Activated CD4-positive, alpha-beta memory T cell treated with anti-CD3 and anti-CD28 coated beads, Interleukin-2, amount 10 ng/mL, durations not matched to agents 7 days and 5 days (primary cell): ENCODE measurements at places on chromosomes 3 and 15. TPM values are rescaled to one million over a fixed set of nuclear protein-coding genes. Genes with fewer than 3 reads are reported as not detected.

DNA sequence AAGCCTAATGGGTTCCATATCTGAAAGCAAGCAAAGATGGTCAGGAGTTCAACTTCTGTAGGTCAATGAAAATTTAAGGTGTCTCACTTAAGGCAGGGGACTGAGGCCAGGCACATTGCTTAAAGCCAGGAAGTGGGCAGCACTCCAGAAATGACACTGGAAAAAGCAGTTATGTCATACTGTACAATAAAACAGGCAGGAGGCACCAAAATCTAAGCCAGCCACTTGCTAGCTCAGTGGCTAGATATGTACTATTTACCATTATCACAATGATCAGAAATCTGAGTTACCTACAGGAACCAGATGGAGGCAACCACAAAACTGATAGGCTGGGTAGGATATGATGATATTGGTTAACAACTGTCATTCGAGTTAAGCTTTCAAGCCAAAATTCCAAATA is 57.3 kb downstream of the FRMD5 start:
- no peaks in the 10 kb centered on the region for H3K4me1 ChIP-seq
- H3K27ac ChIP-seq, result no peak overlapping the region
- H3K4me3 ChIP-seq, result no peak overlapping the region

The CLRN1 gene
- not detected for total RNA-seq

- H3K36me3 ChIP-seq, result peaks cover 29% of the 10 kb centered on the region
- no peak overlapping the region for H3K4me3 ChIP-seq
- no peak overlapping the region for H3K27ac ChIP-seq
Measured at GRCh38 chr15:63530752-63531299, 26.4 kb downstream of the USP3 start.

The MESP1 gene
- 3.2 TPM for total RNA-seq

GRCh38 chr3:149373235-149374125 is 4.0 kb downstream of the TM4SF1 start:
- H3K27ac ChIP-seq, result no peak overlapping the region
- no peaks in the 10 kb centered on the region for H3K36me3 ChIP-seq
- DNase-seq, result no peak
- no peaks in the 10 kb centered on the region for H3K4me1 ChIP-seq
- H3K4me3 ChIP-seq, result no peak overlapping the region
- H3K27me3 ChIP-seq, result peaks cover 14% of the 10 kb centered on the region

DNA sequence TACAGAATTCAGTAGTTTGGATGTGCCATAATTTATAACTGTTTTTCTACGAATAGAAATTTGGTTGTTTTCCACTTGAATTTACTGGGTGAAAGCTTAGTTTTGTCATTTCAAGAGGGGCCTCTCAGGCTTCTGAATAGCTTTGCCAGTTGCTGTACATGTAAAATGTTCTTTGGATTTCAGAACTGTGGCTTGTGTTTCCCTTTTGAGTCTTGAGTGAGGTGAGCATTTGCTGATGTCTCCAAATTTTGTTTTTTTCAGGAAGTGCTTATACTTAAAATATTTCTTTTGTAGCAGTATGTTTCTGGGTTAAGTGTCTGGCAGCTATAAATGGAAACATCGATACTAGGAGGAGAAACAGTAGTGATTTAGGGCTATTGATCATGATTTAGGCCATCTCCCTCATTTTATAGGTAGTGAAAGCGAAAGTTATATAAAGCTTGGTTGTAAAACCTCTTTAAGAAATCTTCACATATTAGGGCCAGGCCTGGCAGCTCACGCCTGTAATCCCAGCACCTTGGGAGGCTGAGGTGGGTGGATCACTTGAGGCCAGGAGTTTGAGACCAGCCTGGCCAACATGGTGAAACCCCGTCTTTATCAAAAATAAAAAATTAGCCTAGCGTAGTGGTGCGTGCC is 9.2 kb upstream of the TRAK1 start:
- H3K4me1 ChIP-seq, result peaks cover 61% of the 10 kb centered on the region
- peak overlapping the region; percentile 75 for H3K27ac ChIP-seq
- DNase-seq, result no peak
- H3K4me3 ChIP-seq, result peak overlapping the region; percentile 51

The KLHDC8B gene
- total RNA-seq, result 1.4 TPM

DNA sequence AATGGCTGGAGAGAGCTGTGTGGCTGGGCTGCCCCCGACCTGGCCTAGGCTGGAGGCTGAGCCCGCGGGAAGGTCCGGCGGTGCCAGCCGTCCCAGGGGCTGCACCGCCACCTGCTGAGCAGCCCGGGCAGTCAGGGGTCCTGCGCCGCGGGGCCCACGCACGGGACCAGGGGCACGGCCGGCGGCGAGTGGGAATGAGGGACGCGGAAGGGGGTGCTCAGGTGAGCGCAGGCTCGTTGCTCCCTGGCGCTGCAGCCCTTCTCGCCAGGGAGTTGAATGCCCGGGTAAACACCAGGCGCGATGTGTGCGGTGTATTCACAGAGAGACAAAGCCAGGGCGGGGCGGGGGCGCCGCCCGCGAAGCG is 666 bp upstream of the SEMA3F start:
- peak overlapping the region; percentile 67 for H3K4me3 ChIP-seq
- H3K27ac ChIP-seq, result no peak overlapping the region
- DNase-seq, result no peak
- H3K27me3 ChIP-seq, result peaks cover 42% of the 10 kb centered on the region

DNA sequence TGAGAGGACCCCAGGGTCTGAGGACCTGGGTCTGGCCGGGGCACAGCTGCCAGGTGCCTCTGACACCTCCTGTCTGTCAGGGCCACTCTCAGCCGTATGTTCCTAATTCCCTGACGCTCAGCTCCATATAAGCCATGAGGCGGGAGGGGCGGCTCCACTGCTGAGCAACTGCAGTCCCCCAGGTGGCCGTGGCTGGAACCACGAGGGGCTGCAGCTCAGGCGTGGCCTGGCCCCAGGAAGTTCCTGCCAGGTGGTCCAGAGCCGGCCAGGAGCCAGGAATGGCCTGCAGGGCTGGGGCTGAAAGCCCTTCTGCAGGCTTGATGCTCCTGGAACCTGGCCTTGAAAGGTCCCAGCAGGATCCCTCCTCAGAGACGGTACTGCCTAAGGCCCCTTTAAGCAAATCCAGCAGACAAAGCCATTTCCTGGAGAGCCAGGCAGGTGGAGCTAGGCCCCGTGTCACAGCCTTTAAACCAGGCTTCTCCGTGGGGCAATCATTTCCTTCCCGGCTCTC is 118.0 kb downstream of the CHSY1 start:
- no peak for DNase-seq
- peaks cover 42% of the 10 kb centered on the region for H3K4me1 ChIP-seq
- no peak overlapping the region for H3K27ac ChIP-seq
- peaks cover 16% of the 10 kb centered on the region for H3K36me3 ChIP-seq
- H3K27me3 ChIP-seq, result peaks cover 8% of the 10 kb centered on the region

- no peaks in the 10 kb centered on the region for H3K36me3 ChIP-seq
- no peak overlapping the region for H3K27ac ChIP-seq
- H3K4me3 ChIP-seq, result no peak overlapping the region
- DNase-seq, result no peak
- peaks cover 7% of the 10 kb centered on the region for H3K4me1 ChIP-seq
Measured at GRCh38 chr3:106367496-106367895, 498.7 kb upstream of the CBLB start.

The WDR93 gene
- not detected for total RNA-seq

The MAP1A gene
- total RNA-seq, result 8.7 TPM
